SW480 (cell line): ENCODE measurements at places on chromosomes 3 and 15.

DNA sequence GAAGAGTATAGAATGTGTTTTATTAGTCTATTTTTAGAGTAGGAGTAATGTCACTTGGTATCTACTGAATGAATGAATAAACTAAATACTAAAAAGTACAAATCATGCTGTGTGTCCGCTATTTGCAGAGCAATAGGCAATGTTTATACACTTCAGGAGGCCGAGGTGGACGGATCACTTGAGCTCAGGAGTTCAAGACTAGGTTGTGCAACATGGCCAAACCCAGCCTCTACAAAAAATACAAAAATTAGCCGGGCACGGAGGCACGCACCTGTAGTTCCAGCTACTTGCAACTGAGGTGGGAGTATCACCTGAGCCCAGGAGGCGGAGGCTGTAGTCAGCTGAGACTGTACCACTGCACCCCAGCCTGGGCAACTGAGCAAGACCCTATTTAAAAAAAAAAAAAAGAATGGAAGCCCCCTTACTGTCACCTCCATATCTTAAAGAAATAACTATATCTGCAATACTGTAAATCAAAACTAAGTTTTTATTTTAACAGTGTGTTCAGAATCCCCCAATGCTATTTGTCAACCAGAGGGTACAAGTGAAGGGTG lies 98.4 kb downstream of the DHX30 start:
- DNase-seq = no peak

DNA sequence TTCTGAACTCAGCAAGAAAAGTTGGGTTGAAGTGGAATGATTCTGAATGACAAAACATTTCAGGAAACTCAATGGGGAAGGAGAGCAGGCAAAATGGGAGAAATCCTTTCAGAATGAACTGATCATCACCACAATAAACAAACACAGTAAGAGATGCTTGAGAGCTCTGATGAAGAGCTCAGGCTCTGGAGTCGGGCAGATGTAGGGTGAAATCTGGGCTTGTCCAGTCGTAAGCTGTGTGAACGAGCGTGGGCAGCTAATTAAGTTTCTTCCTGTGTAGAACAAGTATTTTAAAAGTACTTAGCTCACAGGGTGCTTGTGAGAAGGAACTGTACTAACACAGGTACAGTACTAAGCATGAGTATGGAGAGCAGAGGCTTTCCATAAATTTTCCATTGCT lies 406.2 kb downstream of the FOXP1 start:
- no peak for DNase-seq

DNA sequence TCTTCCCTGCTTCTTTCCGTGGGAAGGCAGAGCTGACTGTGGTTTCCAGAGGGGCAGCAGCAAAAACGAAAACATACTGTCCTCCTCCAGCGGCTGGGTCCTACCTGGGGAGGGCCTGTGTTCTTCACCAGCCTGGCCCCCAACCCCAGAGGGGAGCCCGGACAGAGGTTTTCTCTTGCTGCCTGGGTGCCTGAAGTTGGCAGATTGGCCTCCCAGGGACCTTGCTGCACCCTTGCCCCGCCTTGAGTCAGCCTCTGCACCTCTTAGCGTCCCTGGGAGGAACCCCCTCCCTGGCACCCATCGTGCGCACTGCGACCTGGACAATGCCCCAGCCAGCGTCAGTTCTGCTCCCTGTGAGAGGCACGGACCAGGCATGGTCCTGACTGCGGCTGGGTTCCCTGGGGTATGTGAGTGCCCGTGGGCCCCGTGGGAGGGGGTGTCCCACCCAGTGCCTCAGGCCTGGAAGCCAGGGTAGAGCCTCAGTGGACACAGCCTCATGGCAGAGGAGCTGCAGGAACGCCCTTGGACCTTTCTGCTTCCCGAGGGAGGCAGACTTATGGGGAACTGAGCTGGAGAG lies 56.8 kb upstream of the PRR23E start:
- no peak for DNase-seq

DNA sequence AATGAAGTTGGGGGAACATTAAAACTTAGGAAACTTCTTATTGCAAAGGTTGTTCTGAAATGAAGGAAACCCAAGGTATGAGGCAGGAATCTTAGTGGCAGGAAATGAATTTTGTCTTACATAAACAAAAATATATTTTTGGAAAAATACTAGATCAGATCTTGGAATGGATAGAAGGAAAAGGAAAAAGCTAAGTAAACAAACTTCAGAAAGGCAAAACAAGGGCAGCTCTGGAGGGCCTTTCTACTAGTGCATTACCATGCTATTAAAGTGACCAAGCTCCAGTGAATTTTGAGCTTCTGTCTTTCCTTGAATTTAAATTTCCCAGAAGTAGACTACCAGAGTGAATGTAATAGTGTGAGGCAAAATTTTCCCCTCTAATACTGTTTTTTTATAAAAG lies 13.6 kb downstream of the ARL6 start:
- no peak for DNase-seq

DNA sequence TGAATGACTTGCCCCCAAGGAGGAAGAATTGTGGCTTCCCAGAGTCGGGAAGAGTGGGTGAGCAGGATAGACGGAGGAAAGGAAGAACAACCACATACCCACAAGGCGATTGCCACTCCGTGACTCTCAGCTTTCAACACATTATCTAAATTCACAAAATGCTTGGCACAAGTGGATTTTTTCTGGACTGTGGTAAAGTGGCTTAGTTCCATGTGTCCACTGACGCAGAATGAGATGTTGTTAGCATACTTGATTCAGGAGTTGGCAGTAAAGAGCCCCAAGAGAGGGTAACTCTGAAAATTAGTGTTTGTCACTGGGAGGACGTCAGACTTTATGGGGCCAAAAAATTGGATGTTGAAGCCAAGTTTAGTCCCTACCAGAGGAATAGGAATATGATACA lies 198.8 kb upstream of the CTNNB1 start:
- peak; percentile 18 for DNase-seq

- no peak for DNase-seq
Measured at GRCh38 chr3:122253581-122253980, 70.1 kb downstream of the CASR start.

- DNase-seq = no peak
Measured at GRCh38 chr3:18207226-18207625, 217.9 kb downstream of the SATB1 start.

GRCh38 chr15:90189781-90190467 lies 11.2 kb upstream of the SEMA4B start:
- no peak for DNase-seq

DNA sequence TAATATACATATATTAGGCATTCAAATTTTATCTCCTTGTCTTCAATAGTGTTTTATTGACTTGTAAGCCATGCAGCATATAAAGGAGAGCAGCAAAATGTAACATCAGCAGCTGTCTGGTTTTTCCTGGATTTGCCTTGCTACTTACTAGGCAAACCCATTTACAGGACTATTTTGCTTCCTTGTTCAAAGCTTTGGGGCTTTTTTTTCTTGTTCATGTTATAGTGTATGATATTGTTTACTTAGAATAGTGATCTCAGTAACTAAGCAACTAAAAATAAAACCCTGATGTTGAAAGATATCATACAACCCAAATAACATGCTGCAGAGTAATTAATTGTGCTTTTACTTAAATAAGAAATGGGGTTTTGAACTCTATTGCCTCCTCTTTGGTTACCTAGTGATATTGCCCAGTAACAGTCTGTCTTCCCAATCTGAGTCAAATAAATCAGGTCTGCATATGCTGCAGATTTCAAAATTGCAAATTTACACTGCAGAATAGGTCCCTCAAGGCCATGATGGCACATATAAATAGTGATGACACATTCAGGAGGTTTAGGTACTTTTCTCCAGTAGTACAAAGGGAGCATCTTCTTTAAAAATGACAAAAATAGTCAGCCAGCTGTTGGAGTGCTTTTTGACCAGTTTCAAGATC lies 578.1 kb upstream of the NECTIN3 start:
- DNase-seq = no peak

DNA sequence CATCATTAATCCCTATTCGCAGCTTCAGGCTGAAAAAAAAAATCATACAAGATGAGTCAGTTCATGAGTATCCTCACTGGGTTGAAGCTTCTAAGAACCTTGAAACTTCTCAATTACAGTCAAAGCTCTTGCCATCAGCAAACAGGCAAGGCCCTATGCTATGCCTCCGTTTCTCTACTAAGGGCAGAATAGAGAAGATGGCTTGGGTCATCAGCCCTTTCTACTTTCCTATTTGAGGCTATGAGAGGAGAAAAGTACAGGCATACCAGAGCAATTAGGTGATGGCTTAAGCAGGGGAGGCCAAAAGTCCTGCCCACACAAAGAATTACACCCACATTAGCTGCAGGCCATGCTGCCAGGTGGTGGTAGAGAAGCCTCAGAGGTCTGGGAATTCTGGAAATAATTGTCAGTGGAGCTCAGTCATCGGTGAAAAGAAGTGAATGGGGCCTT lies 89.0 kb downstream of the MRPL46 start:
- no peak for DNase-seq

DNA sequence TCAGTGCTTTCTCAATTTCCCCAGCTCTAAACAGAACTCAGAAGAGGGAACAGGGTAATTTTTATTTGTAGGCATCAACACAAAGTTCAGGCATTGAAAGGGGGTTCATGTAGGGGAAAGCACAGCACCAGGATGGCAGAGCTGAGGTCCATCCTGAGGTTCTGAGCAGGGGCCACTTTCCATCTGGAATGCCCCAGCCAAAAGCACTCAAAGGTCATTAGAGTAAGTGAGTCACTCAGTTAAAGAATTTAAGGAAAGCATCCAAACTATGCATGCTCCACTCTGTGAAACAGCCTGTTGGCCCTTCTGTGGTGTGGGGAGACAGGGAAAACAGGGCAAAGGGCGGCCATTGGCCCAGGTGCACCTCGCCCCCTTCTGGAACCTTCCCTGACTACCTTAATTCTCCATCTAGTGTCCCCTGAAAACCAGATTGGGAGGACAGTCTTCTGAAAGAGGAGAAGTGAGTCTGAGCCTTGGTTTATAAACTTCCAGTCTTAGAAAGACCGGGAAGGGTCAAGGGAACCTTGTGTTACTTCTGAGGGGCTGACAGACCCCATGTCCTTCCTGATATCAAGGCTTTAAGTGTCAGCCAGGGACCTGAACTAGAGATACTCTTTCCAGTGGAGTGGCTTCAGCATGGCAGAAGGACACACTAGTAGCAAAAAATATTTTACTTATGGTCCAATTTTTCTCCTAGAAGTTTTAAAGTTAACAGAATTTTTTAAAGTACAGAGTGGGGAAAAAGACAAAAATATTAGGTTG lies 133.3 kb downstream of the MYLK start:
- DNase-seq = peak; percentile 88

DNA sequence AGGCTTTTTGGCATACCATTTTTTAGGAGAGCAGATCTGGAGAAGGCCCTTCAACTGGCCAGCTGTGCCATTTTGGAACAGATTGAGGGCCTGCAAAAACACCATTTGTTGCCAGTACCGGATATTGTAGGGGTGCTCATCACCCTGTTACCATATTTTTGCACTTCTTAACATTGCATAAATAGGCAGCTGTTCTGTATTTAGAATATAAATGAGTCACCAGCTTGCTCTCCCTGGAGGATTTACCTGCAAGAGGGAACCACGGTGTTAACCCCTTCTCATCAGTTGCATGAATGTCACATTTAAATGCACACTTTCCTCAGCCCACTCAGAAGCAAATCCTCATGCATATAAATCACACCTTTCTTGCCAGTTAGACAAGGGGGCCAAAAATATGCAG lies 435.6 kb downstream of the ROBO2 start:
- DNase-seq = no peak

GRCh38 chr15:73022161-73022560 lies 30.1 kb upstream of the NEO1 start:
- no peak for DNase-seq

DNA sequence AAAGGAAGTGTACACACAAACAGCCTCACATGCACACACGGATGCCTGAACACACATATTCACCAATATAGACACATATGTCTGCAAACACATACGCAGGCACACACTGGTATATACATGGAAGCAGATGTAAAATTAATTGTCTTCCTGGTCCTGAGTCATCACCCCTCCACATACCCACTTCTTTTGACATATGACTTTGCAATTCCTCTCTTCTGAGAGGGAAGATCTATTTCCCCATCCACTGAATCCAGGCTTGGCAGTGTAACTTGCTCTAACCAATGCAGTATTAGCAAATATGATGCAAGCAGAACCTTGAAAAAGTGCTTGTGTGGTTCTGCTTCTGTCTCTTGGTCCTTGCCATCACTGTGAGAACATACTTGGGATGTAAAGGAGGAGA lies 76.8 kb upstream of the HRH1 start:
- DNase-seq = no peak

DNA sequence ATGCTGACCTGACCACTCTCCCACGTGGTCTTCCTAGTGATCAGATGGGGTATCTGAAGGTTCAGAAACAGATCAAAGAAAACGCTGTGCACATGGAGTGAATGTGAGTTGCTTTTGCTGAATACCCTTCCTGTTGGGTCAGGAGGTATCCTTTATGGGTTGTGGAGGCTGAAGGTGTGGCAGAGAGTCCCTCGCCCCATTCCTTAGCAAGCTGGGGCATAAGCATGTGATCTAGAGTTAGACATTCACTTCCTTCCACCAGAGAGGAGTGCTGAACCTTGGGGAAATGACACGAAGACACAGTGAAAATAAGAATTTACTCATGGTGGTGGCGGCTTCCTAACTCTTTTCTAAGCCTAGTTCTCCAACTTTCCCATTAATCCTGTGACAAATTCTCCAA lies 27.8 kb upstream of the SPTBN5 start:
- no peak for DNase-seq

- no peak for DNase-seq
Measured at GRCh38 chr3:9183811-9184460, 65.5 kb downstream of the SRGAP3 start.

- peak; percentile 32 for DNase-seq
Measured at GRCh38 chr15:19987389-19988048, 554.1 kb downstream of the GOLGA6L6 start.

DNA sequence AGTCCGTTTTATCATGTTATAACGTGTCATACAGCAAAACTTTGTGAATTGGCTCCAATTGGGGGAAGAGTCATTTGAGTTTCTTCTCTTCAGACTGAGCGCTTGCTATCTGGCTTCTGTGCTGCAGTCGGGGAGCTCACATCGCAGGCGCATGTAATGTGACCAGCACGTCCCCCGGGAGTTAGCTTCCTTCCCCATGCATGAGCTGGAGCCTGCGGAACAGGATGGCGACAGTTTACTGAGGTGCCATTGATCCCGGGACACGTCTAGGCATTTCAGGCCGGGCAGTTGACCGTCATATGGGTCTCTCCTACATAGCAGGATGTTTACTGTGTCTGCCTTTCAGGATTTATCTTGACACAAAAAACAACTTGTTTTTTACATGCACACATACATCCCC lies 44.8 kb downstream of the CMTM8 start:
- DNase-seq = no peak

- DNase-seq = no peak
Measured at GRCh38 chr15:98923579-98923978, 84.0 kb downstream of the PGPEP1L start.
